ENCODE measurements at places on chromosomes 2 and 18. TPM values are rescaled to one million over a fixed set of nuclear protein-coding genes. Genes with fewer than 3 reads are reported as not detected.

MBP gene
- 0.07 TPM for total RNA-seq

FSHR gene
- total RNA-seq: not detected

TCF23 gene
- total RNA-seq: not detected

MRPL30 gene
- total RNA-seq: 29.7 TPM

RAB6C gene
- total RNA-seq: not detected

SF3B1 gene
- total RNA-seq: 132 TPM

C2orf80 gene
- total RNA-seq: not detected

MROH2A gene
- not detected for total RNA-seq

ANKRD29 gene
- 0.35 TPM for total RNA-seq

REG3A gene
- not detected for total RNA-seq

UGT1A5 gene
- not detected for total RNA-seq

TUBA3E gene
- not detected for total RNA-seq

ANKRD30B gene
- total RNA-seq: 0.10 TPM

ALLC gene
- not detected for total RNA-seq

TYMS gene
- total RNA-seq: 140 TPM

CXCR1 gene
- not detected for total RNA-seq

GPR55 gene
- total RNA-seq: not detected

CNTNAP5 gene
- not detected for total RNA-seq

MSTN gene
- total RNA-seq: not detected

ARHGAP15 gene
- total RNA-seq: not detected

SIX3 gene
- not detected for total RNA-seq

ZBTB7C gene
- not detected for total RNA-seq

LYG1 gene
- total RNA-seq: 0.39 TPM

CASP10 gene
- total RNA-seq: 0.63 TPM

MAP3K19 gene
- not detected for total RNA-seq

Data from HFFc6 (cell line).